Activated T-helper 17 cell treated with anti-CD3 and anti-CD28 coated beads, Interleukin-2, amount 50 U/mL, for 72 hours (primary cell): ENCODE measurements at places on chromosomes 4 and X. TPM values are rescaled to one million over a fixed set of nuclear protein-coding genes. Genes with fewer than 3 reads are reported as not detected.

- ATAC-seq = no peak
Measured at GRCh38 chr4:14985161-14985560, 17.1 kb upstream of the CPEB2 start.

BEND4 gene
- total RNA-seq = 0.32 TPM

DNA sequence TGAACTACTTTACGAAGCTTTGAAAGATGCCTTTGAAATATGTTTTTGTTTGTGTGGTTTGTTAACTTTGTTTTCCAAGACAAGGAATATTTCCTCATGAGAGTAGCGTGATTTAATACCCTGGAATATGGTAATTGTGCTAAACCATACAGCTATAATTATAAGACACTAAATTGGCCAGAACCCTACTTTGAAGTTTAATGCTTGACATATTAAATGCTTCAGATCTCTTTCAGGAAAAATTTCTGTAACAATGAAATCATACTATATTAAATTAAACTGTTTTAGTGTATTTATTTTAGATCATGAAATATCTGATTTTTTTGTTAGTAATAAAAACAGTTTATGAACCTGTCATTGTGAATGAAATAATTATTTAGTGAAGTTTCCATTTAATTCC lies 63.5 kb downstream of the DCLK2 start:
- ATAC-seq = no peak

DNA sequence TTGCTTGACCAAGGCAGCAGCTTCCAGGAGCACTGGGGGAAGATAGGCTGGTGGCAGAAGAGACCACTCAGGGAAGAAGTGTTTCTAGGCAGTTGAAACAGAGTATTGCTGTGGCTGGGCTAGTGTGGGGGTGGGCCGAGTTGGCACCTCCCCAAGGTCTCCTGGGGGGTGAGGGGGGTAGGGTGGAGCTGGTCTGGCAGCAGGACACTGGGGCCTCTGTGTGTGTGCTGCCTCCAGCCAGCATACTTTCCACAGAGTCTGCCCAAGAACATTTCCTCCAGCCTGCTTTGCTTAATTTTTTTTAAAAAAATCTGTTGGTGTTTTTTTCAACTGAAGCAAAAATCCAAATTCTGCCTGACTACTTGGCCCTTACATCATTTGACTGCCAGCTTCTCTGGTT lies 4.0 kb downstream of the ITIH6 start:
- no peak for ATAC-seq

- ATAC-seq = no peak
Measured at GRCh38 chrX:48490661-48491060, 14.7 kb downstream of the FTSJ1 start.

- no peak for ATAC-seq
Measured at GRCh38 chr4:34733185-34733941, 1511.0 kb downstream of the ARAP2 start.

RBPJ gene
- 238 TPM for total RNA-seq
